ENCODE measurements at places on chromosomes 16 and 17.

DNA sequence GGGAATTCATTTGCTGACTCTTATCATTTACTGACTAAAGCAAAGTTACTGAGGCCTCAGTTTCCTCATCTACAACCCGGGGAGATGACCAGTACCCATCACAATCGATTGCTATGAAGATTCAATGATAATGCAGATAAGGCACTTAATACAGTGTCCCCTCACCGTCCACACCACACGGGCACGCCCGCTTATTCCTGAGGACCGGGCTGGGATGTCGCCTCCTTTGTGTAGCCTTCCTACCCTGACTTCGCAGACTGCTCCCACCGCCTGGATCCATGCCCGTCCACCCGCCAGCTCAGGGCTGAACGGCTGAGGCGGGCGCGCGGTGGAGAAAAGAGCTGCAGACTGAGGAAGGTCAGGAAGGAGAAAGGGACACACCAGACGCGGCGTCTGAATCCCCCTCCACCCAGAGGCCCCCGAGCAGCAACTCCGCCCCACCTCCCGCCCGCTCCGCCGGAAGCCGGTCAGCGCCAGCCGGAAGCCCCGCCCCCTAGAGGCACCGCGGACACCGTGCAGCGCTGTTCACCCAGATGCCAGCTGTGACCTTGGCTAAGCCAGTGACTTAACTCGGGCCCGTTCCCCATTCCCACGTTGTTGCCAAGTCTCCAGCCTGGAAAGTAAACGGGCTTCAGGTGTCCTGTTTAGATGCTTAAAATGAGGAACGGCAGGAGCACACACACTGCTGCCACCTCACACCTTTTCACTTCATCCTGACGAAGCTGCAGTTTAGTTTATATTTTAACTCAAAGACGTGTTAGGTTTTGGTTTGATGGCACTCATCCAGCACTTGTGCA, at the start of gene KRABD2:
Gene KRABD2 (minus strand): TSS at position 434 of the 797 bp plus-strand sequence.
- DNase-seq, result peak; percentile 81

DNA sequence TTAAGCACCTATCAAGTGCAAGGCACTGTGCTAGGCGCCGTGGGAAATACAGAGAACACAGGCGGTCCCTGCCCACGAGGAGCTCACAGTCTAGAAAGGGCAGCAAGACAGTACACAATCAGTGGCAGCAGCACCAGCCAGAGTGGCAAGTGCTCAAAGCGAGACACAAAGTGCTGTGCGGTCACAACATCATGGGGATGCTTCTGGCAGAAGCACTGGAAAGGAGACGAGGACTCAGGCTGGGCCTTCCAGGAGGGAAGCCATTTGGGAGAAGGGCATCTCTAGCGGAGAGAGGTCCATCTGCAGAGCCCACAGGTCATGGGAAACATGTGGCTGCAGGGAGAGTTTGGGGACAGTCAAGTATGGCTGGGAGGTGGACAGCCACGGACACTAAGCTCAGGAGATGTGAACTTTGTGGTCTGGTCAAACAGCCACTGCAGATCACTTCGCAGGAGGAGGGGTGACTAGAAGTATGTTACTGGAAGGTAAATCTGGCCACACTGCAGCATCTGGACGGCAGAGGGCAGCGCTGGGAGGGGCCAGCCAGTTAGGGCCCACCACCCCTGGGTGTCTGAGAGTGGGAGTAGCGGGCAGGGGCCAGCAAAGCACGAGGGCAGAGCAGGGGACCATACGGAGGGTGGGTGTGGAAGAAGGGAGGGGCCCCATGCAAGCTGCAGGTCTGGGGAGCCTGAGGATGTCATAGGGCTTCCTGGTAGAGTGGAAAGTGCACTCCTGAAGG, 71.1 kb downstream of the N4BP1 start:
- DNase-seq, result no peak

- DNase-seq, result no peak
Observed at GRCh38 chr17:12242345-12242954, 221.8 kb downstream of the MAP2K4 start.

DNA sequence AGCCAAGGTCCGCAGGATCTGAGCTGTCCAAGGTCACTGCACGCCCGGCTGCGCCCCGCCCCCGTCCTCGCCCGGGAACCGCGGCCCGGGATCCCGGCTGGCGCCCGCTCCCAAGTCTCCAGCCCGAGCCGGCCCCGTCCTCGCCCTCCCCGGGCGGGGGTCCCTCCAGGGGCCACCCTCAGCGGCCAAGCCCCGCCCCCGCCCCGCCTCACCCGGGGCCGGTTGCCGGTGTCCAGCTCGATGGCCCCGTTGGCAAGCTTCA, 216 bp downstream of the VPS9D1 start:
- DNase-seq, result no peak

All from activated T-helper 1 cell treated with anti-CD3 and anti-CD28 coated beads, Interleukin-2, amount 50 U/mL, for 16 hours (primary cell).